ENCODE measurements at places on chromosomes 6 and 20. TPM values are rescaled to one million over a fixed set of nuclear protein-coding genes. Genes with fewer than 3 reads are reported as not detected.

DNA sequence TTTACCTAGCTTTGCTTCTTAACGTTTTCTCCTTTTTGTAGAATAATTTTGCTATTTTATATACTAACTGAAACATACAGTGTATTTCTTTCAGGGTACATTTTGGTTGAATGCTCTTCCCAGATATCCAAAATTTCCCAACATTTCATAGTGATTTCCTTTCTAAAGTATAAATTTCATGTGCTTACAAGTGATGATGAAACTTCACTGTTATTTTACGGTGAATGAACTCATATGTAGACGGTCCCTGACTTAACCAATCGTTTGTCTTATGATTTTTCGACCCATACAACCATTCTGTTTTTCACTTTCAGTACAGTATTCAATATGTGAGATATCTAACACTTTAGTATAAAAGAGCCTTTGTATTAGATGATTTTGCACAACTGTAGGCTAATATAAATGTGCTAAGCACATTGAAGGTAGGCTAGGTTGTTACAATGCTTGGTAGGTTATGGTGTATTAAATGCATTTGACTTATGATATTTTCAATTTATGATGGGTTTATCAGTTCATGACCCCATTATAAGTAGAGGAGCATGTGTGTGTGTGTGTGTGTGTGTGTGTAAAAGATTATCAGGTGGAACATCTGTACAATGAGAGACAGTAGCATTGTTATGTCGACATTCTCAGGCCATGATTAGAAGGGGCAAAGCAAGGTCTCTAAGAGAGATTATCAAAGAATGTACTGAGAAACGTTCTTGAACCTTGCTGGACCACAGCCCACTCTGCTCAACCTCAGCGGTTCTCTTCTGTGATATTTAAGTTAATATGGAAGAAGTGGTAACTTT lies 20.9 kb downstream of the HIVEP1 start:
- no peak for DNase-seq

- peak; percentile 78 for DNase-seq
Measured at GRCh38 chr20:34190679-34191090, 50.5 kb upstream of the ASIP start.

TMEM151B gene
- 0.28 TPM for total RNA-seq

DNA sequence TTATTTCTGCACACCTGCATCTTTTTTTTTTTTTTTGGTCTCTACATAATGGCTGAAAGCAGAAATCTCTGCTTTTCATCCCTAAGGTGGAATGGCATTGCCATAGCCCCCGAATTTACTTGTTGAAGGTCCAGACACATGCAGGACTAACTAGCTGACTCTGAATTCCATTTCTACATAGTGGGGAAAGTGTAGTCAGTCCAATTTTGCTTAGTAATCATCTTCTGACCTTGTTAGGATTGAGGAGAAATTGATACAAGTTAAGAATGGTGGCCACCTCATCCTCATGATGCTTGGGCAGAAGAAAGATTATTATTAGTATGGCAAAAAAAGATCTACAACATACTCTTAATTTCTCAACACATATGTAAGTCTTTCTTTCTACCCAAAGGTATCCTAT lies 16.4 kb upstream of the FAM83B start:
- DNase-seq, result no peak

Measured in endothelial cell (in vitro differentiated cells).